Stimulated activated CD8-positive, alpha-beta memory T cell treated with anti-CD3 and anti-CD28 coated beads, Interleukin-12 subunit alpha, Interleukin-12 subunit beta, amount 100 ng/mL, for 4 hours (primary cell): ENCODE measurements at places on chromosomes 12 and 14.

- DNase-seq, result no peak
These were observed 42.1 kb downstream of the CIT start for GRCh38 chr12:119835068-119835467.

DNA sequence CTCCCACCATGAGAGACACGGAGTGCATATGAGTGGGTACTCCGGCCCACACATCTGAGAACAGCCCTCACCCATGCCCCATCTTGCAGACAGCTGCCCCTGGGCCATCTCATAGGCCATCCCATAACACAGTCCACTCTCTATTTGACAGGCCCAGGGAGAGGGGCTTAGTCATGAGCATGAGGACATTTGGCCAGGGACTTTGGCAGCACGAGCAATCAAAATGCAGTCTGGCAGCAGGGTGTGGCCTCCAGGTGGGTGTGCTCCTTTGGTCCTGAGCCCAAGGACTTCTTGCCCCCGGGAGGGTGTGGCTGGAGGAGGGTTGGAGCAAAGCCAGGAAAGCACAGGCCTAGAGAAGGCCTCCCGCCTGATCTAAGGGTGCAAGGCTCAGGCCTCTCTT lies 25.6 kb downstream of the EMP1 start:
- no peak for DNase-seq

GRCh38 chr12:3542911-3543310 lies 51.9 kb downstream of the PRMT8 start:
- DNase-seq, result no peak

GRCh38 chr14:77375973-77376770 lies 722 bp downstream of the TMED8 start:
- DNase-seq, result no peak
